Substantia nigra (tissue), 51 donors: ENCODE measurements at places on chromosomes 5 and 9.
A peak's percentile ranks its signal among the peaks of the same experiment; 100 is the strongest.

GRCh38 chr9:17063535-17064135 is 71.2 kb upstream of the CNTLN start:
- peak; percentile 3 for DNase-seq

GRCh38 chr9:93468763-93469456 is 15.5 kb upstream of the FAM120AOS start:
- DNase-seq, result no peak

DNA sequence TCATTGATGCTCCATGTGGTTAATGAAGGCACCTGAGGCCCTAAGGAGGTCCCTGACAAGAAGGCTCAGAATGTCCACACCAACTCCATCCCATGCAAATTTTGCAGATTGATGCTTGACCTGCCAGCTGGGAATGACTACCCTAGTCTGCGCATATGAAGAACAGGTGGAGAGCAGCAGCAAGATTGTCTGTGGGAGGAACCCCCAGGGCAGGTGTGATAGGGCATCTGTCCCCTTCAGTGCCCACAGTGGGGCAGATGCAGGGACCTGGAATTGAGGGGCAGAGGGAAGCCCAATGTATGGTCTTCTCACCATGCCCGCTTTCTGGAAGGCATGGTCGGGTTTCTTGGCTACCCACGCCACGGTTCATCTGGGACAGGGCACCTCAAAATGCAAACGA is 79.6 kb downstream of the MACROH2A1 start:
- no peak for DNase-seq

GRCh38 chr5:4883360-4883759 is 256.8 kb upstream of the ADAMTS16 start:
- DNase-seq, result no peak
